ENCODE measurements at places on chromosomes 2 and 18.

DNA sequence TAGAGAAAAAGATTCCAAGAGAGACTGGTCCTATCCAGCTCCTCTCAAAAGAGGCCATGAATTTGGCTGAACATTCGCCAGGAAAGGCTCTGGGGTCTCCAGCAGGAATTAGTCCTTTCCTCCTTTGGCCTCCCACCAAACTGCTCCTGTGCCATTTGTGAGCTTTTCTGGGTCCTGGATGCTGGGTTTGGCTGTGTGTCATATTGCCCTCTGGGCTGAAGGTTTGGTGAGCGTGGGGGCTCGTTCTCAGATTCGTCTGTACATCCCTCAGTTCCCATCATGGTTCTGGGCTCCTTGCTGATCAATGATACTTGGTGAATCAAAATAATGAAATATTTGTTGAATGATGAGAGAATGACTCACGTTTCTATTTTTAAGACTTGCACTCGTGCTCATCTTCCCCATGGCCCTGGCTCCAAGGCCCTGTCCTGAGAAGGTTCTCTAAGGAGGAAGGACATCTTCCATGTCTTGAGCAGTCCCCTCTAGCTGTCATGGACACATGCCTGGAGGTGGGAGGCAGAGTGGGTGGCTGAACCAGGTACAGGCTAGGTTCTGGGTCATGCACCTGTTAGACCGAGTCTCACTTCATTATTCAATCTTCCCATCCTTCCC lies 47.8 kb upstream of the RHOB start:
- DNase-seq, result no peak

DNA sequence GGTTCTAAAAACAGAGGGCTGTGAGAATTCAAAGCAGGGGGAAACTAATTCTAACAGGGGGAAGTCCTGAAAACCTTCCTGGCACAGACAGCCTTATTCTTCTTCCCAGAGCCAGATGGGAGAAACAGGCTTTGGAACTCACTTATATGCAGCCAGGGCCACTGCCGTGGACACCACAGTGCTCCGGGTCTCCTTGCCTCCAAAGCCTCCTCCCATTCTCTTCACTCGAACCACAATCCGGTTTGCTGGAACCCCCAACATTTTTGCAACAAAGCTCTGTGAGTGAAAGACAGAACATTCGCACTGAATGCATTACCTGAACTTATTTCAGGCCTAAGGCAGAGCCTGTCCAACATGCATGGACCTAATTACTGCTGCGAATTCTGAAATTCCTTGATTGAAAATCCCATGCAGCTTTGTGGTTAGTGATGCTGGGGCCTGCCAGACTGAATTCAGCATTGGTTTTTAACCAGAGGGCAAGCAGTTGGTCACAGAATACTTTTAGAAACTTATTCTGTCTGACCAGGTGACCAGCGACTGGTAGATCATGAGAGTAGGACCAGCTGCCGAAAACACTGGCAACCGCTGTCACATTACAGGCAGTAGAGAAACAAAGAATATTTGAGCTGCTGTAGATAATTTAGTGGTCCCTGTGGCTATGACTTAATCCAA lies 48.6 kb downstream of the XDH start:
- DNase-seq, result no peak

GRCh38 chr2:8416849-8417832 lies 264.7 kb upstream of the ID2 start:
- no peak for DNase-seq

- DNase-seq, result no peak
Observed at GRCh38 chr18:34818064-34818463, 108.0 kb downstream of the DTNA start.

DNA sequence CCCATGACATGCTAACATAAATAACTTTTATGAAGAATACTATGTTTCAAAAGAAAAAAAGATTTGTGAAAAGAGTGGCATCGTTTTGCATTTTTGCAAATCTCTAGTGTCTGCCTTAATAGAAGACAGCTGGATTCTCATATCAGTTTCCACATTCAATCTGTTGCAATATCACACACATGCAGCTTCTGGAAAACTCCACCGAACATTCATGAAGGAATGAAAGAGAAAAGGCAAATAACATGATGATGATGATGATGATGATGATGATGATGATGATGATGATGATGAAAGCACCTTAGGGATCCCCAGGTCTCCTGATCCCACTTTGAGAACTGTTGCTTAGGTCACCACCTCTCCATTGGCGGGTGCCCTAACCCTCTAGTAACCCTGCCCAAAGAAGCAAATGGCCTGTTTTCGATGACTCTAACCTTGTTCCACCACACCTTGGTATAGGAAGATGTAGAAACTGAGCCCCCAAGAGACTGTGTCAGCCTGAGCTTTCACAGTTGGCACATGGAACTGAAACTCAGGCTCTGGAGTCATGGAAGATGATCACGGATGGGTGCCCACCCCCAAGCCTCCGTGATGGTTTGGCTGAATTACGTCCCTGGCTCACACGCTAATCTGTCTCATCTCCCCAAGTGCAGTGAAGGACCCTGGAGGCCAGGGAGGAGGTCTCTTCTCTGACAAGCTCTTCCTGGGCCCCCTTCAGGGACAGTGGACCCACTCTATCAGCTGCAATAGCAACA lies 80.1 kb upstream of the SMAD7 start:
- no peak for DNase-seq

- no peak for DNase-seq
Observed at GRCh38 chr2:56266761-56267414, 83.1 kb downstream of the CCDC85A start.

DNA sequence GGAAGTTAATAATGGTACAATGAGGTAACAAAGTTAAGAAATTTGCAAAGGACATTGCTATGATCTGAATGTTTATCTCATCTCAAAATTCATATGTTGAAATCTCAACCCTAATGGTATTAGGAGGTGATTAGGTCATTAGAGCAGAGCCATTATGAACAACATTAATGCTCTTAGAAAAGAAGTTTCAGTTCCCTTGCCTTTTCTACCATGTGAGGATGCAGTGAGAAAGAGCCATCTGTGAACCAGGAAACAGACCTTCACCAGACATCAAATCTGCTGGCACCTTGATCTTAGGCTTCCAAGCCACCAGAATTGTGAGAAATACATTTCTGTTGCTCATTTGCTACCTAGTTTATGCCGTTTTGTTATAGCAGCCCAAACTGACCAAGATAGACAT lies 757.6 kb downstream of the NR4A2 start:
- DNase-seq, result no peak

DNA sequence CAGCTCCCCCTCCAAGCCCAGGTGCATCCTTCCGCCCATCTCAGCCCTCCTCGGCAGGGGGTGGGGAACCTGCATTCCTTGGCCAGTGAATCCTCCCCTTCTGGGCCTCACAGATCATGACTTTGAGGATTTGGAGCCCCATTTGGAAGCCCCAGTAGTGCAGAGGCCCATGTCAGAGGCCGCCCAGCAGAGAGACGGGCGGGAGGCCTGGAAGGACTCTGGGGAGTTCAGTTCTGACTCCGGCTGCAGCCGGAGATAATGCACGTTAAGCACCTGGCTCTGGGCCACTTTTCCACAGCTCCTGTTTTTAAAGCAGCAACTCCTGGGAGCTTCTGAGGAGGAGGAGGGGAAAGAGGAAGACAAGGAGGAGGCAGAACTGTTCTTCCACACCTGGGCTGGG lies 14.9 kb downstream of the ATOH8 start:
- DNase-seq, result no peak

GRCh38 chr2:47660168-47660567 lies 122.8 kb upstream of the MSH6 start:
- DNase-seq, result no peak

DNA sequence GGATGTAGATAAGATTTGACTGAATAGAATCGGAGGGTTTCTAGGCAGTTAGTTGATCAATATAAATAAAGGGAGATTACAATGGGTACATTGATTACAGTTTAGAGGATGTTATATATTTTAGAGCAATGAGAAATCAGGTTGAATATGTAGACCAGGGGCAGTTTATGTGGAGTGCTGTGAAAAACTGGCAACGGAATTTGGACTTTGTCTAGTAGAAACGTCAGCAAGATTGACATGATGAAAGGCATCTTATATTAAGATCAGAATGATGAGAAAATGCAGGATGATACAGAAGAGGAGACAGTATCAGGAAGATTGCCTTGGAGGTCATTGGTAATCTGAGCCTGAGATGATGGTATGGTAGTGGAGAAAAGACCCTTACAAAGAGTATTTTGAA lies 39.9 kb downstream of the RAB10 start:
- DNase-seq, result no peak

- no peak for DNase-seq
Observed at GRCh38 chr18:58542426-58543159, 86.3 kb downstream of the ALPK2 start.

- no peak for DNase-seq
Observed at GRCh38 chr18:34929336-34929780, 111.9 kb upstream of the MAPRE2 start.

- no peak for DNase-seq
Observed at GRCh38 chr2:233448220-233448559, 93.9 kb downstream of the DGKD start.

Data from stimulated activated CD8-positive, alpha-beta memory T cell treated with anti-CD3 and anti-CD28 coated beads, Interleukin-15, amount 100 ng/mL, for 24 hours (primary cell).